ENCODE measurements at places on chromosomes 16 and 17.

- DNase-seq, result no peak
Observed at GRCh38 chr16:49409121-49409520, 35.5 kb downstream of the C16orf78 start.

DNA sequence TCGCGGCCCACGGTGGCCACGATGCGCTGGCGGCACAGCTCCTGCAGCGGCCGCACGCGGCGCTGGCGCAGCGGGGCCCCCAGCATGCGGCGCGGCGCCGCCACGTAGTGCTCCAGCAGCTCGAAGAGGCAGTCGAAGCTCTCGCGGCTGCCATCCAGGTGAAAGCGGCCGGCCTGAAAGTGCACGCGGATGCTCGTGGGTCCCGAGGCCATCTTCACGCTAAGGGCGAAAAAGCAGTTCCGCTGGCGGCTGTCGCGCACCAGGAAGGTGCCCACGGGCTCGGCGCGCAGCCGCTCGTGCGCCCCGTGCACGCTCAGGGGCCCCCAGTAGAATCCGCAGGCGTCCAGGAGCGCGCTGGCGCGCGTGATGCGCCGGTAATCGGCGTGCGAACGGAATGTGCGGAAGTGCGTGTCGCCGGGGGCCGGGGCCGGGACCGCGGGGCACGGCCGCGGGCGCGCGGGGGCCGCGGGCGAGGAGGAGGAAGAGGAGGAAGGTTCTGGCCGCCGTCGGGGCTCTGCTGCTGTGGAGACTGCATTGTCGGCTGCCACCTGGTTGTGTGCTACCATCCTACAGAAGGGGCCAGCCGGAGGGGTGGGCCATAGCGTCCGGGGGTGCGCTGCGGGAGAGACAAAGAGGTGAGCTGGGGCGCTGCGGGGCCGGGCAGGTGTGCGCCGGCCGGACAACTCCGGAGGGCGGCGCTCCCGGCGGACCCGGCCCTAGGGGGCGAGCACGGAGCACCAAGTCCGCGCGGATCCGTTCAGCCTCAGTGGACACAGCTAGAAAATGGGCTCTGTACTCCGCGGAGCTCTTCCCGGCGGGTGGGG, 879 bp downstream of the SOCS1 start:
- DNase-seq, result peak; percentile 42

DNA sequence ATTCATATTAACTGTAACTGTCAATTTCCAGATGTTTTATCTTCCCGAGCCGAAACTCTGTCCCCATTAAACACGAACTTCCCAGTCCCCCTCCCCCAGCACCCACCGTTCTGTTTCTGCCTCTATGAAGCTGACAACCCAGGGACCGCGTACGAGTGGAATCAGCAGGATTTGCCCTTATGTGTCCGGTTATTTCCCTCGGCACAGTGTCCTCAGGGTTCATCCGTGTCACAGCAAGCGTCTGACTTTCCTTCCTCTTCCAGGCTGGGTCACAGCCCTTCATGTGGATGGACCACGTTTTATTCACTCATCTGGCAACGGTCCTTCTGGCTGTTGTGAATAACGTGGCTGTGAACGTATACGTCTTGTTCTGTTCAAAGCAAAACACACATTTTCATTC, 31.3 kb downstream of the METRNL start:
- no peak for DNase-seq

DNA sequence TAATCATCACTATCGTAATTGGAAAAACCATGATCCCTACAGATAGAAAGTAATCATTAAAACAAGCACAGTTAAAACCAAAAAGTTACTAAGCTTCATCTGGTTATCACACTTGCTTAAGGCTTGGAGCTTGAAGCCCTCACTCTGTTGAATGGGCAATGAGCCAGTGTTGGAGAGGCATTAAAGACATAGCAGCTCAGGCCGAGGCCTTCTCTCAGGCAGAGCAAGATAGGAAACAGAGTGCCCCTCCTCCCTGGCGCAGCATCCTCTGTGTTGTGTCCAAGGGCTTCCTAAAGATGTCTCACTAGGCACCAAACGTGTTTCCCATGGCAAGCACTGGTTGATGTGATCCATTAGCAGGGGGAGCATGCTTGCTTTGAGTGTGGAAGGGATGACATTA, 34.9 kb upstream of the LGALS9 start:
- DNase-seq, result no peak

DNA sequence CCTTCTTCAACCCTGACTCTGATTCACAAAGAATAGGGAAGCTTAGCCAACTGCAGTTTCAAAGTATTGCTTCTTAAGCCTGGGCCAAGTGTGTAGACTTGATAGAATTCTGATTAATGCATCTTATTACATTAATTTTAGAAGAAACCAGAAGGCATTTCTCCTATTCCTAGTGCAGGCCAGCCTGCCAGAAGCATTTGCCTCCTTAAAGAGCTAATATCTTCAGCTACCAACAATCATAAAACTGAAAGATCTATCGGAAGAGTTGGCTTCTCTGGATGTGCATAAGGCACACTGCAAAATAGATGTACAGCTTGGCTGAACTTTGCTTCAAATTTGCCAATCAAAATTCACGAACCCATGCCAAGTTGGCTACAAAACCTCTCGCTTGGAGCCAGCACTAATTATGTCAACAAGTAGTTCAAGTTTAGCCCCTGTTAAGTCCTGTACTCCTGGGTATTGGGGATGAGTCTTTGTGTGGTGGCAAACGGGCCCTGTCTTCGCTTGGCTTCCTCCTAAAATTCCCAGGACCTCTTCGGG, 717.8 kb downstream of the WWOX start:
- DNase-seq, result no peak

DNA sequence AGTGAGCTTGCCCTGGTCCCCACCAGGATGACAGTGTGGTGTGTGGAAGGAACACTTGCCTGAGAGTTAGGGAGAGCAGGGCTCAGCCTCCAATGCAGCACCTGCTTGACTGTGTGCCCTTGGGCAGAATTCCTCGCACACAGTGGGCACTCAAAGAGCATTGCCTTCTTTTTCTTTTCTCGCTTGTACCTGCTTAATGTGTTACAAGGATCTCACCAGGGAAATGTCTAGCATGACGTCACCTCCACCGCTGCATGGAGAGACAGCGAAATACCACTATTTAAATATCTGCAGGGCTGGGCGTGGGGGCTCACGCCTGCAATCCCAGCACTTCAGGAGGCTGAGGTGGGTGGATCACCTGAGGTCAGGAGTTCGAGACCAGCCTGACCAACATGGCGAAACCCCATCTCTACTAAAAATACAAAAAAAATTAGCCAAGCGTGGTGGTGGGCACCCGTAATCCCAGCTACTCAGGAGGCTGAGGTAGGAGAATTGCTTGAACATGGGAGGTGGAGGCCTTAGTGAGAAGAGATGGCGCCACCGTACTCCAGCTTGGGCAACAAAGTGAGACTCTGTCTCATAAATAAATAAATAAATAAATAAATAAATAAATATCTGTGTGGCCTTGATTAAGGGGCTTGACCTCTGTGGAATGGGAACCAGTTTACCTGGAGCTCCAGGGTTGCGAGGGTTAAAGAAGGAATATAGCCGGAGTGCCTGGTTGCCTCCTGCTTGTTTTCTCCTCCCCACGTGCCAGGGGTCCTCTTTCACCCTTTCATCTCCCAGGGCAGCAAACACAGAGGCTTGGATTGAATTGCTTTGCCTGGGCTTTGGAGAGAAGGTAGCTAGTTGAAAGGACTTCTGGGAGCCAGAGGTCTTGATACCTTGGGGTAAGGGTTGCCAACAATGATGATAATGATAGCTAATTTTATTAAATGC, 16.3 kb downstream of the SNX29 start:
- DNase-seq, result no peak

- no peak for DNase-seq
Observed at GRCh38 chr17:28686296-28686695, 24.3 kb downstream of the SUPT6H start.

- DNase-seq, result no peak
Observed at GRCh38 chr16:79612207-79612606, 11.7 kb upstream of the MAF start.

DNA sequence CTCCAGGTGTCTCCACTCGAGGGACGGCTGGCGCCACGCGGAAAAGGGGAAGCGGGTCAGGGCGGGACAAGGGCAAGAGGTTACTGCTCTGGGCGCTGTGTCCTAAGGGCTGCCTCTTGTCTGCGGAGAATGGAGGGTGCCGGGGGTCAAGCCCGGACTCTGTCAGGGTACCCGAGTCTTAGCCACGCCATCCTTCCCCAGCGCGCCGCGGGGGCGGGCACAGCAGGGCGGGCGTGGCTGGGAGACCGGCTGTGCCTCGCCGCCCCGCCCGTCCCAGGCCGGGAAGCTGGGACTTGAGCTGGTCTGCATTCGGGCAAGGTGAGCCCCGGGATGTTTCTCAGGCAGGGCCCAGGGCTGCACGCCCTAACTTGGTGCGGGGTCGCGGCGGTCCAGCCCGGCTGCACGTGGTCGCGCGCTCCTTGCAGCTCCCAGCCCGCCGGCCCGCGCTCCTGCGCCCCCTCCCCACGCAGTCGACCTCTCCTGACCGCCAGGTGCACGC, 6.2 kb upstream of the ACTG1 start:
- peak; percentile 47 for DNase-seq

DNA sequence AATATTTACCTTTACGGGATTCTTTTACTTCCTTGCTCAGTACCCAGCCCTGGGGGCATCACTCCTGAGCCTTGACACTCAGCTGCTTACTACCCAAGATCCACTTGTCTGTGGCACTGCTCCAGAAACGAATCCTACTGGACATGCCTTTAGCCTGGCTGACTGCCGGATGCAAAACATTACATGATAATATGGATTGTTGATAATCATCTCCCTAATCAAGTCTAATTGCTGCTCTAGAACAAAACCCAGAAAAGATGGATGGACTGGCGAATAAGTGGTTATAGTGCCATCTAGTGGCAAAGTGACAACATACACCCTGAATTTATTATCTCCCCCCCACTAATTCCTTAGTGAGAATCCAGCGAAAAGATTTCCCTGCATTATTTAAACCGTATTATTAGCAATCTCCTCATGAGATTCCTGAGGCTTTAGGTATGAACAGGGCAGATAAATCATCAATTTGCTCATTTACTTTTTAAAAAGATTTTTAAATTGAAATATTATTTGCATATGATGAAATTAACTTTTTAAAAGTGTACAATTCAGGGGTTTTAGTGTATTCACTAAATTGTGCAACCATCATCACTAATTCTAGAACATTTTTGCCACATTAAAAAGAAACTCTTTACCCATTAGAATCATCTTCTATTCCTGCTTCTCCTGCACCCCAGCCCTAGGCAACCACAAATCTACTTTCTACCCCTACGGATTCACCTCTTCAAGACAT, 61.6 kb downstream of the RGS9 start:
- DNase-seq, result peak; percentile 65

- DNase-seq, result no peak
Observed at GRCh38 chr17:38881600-38882191, 11.8 kb downstream of the LASP1 start.

DNA sequence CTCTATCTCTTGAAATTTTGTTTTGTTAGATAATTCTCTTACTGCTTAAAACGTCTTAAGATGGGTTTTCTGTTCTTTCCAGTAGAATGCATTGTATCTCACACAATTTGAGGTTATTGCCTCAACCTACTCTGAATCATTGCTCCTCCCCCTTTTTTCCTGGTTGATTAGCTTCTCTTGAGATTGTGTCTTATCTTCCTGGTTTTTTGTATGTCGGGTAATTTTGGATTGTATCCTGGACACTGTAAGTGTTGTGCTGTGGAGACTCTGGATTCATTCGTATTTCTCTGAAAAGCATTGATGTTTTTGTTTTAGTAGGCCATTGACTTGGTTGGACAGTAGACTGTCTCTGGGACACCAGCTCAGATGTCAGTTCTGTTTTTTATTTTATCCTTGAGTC, 26.1 kb downstream of the PRKCB start:
- DNase-seq, result no peak
